ENCODE measurements at places on chromosomes 6 and 20.

DNA sequence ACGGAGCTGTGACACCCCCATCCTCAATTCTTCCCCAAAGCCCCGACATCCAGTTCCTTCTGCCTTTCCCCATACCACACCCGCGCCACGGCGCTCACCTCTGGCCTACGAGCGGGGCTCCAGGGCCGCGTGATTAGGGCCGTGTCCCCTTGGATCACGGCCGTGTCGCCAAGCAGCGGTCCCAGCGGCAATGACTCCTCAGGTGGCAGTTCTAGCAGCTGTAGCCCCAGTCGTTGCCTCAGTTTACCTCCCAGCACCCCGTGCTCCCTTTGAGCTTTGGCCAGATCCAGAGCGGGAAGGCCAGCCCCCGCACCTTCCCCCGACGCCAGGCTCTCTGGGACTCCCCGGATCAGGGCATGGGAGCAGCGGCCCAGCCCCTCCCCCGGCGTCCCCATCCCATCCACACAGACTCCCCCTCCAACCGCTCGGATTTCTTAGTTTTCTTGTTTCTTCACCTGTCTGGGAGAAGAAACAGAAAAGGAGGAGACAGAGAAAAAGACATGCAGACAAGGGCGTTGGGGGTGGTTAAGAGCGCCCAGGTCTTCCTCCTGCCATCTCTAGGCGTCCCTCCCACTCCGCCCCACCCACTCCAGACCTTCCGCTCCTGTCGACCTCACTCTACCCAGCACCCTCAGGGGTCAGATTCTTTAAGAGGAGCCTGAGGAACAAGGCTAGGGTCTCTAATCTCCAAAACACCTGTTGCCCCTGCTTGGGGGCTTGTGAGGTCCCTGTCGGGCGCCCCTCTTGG, at the start of gene DDAH2:
TSS of gene DDAH2 (minus strand) at position 533 of the 748 bp plus-strand sequence. CDS start at position 395, 138 bp downstream.
- no peak for DNase-seq

- DNase-seq: no peak
Measured at GRCh38 chr6:4103929-4104328, 25.0 kb upstream of the FAM217A start.

GRCh38 chr20:35171753-35172433, at the start of gene PROCR:
Gene PROCR (plus strand): TSS chr20:35172072. CDS start chr20:35172155, 83 bp downstream.
- no peak for DNase-seq

GRCh38 chr20:10739134-10739533, 65.3 kb upstream of the JAG1 start:
- DNase-seq: no peak

- no peak for DNase-seq
Measured at GRCh38 chr6:35161776-35162607, 20.9 kb upstream of the TCP11 start.

DNA sequence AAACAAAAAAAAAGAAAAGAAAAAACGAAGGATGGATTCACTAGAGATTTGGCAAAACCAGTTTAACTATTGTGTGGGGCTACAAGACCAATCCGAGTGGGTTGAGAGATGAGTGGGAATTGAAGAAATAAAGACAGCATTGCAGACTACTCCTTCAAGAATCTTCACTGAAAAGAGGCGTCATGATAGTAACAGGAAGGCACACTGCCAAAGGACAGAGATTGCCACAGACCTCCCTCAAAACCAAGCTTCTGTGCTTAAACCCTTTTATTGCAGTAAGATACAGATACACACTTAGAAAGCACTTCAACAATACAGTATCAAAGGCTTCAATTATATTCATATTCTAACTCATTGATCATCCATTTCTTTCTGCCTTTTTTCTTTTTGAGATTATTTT, 103.9 kb downstream of the IPCEF1 start:
- DNase-seq: no peak

DNA sequence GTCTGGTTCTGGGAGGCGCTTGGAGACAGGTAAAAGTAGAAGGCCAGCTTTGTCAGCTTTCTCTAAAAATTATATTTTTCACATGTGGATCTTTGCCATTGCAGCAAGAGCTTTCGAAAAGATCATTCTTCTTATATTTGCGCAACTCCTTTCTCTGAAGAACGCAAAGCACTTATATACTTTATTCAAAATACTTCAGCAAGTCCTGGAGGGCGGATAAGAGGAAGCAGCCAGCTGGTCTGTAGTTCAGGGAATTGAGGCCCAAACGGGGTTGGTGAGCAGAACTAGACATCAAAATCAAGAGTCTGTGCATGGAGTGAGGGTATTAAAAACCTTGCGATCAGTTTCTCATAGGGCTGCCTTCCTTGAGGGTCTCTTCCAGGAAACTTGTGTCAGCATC, 182.3 kb downstream of the DTNBP1 start:
- DNase-seq: no peak

GRCh38 chr6:90294008-90294511, 2.6 kb downstream of the BACH2 start:
- no peak for DNase-seq

- DNase-seq: no peak
Measured at GRCh38 chr6:69887714-69888345, 21.5 kb downstream of the COL19A1 start.

DNA sequence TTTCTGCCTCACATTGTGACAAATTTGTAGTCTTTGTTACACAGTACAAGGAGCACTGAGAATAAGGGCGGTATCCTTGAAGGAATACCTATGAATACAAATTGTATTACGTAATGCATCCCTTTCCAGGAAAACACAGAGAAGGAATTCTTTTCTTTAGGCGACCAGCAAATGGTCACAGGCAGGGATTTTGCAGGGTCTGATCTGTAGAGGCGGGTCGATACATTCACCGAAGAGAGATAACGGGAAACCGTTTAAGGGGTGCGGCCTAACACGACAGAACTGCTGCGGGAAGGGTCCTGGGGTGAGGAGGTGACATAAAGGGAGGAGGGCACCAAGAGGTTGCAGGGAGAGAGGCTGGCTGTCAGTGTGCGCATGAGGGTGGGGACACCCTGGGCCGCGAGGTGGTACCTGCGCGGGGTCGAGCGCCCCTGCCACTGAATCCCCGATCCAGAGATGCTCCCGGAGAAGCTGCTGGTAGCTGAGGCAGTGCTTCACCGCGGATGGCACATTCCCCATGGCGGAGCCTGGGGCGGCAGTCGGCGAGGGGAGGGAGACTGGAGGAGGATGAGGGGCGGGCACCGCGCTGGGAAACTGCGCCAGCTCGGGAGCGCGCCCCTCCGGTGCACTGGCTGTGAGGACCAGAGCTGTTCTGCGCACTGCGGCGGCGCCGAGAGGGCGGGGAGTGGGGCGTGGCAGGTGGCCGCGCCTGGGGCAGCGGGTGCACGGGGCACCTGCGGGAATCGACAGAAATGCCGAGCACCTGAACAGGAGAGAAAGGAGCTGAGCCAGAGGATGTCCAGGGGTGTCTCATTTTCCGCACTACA, at the start of gene HMGCLL1:
TSS of gene HMGCLL1 (minus strand) at position 656 of the 827 bp plus-strand sequence. CDS start at position 519, 137 bp downstream.
- DNase-seq: peak; percentile 43

DNA sequence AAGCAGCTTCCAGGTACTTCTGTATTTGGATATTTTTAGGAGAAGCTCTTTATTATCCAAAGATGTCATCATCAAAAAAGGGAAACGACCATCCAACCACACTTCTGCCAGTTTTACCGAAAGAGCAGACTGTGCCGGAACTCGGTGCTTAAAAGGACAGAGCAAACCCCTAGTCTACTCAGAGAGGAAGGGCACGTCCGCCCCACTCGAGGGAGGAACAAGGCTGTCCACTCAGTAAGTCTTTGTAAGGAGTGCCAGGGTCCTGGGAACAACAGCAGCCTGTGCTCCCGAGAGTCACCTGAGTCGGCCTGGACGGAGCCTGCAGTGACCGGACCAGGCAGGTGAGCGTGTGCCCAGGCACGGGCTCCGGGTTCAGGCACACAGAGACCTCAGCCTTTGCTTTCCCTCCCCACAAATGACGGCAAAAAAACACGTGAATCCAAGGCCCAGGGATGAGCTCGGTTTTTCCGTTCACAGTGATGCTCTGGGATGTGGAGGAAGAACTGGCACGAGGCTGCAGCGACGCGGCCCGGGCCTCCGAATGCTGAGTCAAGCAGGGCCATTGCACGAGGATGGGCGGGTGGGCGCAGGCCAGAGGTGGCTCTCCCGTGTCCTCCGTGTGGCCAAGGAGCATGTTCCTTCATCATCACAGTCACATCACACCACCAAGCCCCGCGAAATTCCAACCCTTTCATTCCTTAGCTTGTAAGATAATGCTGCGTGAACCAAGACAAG, 17.4 kb upstream of the SLCO4A1 start:
- no peak for DNase-seq

DNA sequence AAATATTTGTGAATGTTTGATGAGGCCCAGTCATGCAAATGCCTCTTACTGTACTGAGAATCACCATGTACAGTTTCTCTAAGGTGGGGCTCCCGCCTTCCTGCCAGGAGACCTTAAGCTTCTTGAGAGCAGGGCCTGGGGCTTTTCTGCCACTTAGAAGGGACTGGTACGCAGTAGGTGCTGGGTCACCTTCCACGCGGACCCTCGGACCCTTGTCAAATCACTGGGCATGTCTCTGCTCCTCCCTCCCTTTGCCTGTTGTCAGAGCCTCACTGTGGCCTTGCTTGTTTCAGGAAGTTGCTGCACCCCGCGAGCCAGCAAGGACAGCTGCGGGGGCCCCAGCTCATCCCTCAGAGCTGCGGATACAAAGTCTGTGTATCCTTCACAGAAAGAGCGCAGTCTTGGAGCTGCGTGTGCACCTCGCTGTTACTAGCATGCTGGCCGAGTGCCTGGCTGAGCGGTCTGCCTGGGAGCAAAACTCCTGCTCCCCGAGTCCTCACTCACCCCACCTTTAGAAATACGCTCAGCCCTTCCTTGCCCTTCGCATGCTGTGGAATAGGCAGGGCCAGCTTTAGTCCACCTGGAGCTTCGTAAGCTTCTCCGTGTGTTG, 30.7 kb upstream of the IRF4 start:
- DNase-seq: no peak

- DNase-seq: no peak
Measured at GRCh38 chr20:56606174-56606945, 22.7 kb upstream of the TFAP2C start.

DNA sequence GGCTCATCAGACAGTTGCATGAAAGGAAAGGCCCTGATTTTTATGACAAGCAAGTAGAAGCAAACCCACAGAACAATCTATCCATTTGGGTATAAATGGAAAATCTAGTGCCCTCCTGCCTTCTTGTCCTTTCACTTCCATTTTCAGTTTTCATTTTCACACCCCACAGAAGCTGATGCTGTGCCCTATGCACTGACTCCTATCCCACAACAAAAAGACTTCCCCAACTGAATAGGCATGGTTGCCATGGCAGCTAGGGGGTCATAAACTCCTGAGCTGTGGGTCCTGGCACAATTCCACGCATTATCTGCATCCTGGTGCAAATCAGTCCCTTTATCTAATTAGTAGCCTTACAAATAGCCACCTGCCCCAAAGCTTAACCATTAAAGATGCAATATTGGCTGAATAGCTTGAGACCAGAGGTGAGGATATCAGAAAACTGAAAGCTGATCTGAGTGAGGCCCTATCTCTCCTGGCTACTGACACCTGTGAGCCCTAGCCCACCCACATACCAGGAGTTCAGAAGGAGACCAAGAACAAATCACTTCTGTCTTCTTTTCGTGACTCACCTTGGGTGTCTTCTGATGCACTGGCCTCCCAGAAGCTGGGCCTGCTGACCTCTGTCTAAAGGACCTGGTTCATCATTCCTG, 34.9 kb upstream of the HEY2 start:
- no peak for DNase-seq

DNA sequence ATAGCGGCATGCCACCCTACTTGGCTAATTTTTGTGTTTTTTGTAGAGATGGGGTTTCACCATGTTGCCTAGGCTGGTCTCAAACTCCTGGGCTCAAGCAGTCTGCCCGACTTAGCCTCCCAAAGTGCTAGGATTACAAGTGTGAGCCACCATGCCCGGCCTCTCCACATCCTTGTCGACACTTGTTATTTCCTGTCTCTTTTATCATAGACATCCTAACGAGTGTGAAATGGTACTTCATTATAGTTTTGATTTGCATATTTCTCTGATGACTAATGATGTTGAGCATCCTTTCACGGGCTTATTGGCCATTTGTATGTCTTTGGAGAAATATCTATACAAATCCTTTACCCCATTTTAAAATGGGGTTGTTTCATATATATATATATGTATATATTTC, 39.0 kb upstream of the ASXL1 start:
- DNase-seq: no peak

DNA sequence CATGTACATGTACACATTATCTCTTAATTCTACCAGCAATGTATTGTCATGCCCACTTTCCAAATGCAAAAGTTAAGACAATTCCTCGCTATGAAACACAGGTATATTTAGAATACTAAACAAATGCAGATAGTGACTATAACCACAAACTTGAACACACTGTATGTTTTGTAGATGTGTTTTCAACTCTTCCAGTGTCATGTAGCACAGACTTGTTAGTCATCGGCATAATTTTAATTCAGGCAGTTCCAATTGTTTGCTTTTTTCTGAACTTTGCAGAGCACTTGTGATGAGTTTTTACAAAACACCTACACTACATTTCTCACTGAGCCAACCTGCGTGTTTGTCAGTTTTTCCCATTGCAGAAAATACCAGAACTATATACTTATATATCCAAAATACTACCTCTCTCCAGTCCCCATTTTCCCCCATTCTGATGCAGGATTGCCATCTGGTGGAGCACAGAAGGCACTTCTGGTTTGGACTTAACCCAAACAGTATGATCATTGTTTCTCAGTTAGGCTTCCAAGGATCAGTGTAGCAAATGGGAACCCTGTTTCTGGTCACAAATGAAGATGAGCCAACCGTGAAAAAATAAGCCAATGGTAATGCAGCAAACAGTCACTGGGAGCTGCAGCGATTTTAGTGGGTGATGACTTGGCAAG, 143.4 kb downstream of the ADGRB3 start:
- peak; percentile 80 for DNase-seq
